ENCODE measurements at places on chromosomes 13 and 19. TPM values are rescaled to one million over a fixed set of nuclear protein-coding genes. Genes with fewer than 3 reads are reported as not detected.

- peak; percentile 79 for DNase-seq
These were observed 964 bp downstream of the PAK4 start for GRCh38 chr19:39126312-39127187.

- no peak for DNase-seq
These were observed 6.2 kb downstream of the ZNF708 start for GRCh38 chr19:21323000-21323399.

DNA sequence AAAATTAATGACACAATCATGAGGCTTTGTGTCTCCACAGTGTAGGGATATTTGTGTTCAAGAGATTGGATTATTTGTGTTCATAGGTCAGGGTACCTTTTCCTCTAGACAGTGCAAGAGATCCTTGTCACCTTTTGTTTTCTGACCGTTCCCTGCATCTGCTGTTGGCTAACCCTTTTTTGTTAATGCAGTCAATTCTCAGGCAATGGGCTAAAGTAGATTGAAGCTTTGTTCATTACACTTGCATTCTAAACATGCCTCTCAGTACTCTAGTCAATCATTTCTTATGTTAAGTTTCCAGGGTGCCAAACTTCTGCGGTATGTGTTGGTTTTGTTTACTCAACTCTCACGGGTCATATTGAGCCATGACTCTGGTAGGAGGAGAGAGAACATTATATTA, 1.8 kb upstream of the MED4 start:
- DNase-seq: no peak

The SELENOV gene
- not detected for total RNA-seq

The SIX5 gene
- 29.6 TPM for total RNA-seq

GRCh38 chr19:6737873-6738786, 750 bp upstream of the GPR108 start:
- peak; percentile 99 for DNase-seq

The WIZ gene
- 48.7 TPM for total RNA-seq

All from mucosa of gallbladder (tissue), 1 donor.